ENCODE measurements at places on chromosomes 6 and 20.
A peak's percentile ranks its signal among the peaks of the same experiment; 100 is the strongest.

GRCh38 chr6:157946865-157947532 lies 34.7 kb upstream of the SYNJ2 start:
- peak; percentile 36 for ATAC-seq

DNA sequence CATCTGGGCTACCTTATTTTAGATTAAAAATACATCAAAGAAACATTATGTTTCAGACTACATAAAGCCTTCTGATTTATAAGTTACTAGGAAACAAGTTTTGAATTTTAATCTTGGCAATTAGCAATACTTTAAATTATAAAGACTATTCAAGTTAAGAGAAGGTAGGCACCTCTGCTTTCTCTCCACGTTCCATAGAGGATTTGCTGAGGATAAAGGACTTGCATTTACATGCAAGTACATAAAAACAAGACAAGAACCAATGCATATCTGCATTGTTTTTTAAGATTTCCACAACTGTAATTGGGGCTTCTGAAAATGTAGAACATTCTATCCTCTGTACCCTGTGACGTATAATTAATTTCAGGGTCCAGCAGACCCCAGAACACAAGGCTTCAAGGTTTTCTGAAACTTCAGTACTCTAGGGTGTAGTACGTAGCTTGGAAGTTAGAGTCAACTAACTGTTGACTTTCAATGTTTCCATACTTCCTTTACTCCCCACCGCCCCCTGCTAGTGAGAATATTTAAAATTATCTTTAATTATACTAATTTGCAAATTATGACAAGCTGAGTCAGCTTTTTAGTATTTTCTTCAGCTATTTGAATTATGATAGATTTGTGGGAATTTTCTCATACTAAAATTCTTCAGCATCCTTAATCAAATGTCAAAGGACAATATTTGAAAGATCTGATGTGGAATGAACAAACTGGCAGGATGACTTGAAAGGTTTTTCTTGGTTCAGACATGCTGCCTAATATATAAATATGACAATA lies 82.8 kb downstream of the PKIB start:
- ATAC-seq, result no peak

- ATAC-seq, result no peak
These were observed 98.8 kb downstream of the BANF2 start for GRCh38 chr20:17798601-17799000.

DNA sequence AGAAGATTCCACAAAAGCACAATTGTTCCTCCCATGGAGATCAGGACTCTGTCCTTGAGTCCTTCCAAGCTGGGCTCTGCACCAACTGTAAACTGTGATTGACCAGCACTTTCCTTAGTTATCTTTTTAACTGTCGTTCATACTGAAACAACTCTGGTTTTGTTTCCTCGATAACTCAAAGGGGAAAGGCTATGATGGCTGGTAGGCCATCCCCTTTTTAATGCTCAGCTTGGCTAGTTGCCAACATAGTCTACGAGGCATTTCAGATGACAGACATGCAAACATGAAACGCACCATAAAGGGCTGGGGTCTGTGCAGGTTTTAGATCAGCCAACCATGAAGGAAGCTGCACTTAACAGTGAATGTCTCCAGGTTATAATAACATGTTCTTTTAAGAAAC lies 497.1 kb upstream of the ARID1B start:
- ATAC-seq, result no peak

DNA sequence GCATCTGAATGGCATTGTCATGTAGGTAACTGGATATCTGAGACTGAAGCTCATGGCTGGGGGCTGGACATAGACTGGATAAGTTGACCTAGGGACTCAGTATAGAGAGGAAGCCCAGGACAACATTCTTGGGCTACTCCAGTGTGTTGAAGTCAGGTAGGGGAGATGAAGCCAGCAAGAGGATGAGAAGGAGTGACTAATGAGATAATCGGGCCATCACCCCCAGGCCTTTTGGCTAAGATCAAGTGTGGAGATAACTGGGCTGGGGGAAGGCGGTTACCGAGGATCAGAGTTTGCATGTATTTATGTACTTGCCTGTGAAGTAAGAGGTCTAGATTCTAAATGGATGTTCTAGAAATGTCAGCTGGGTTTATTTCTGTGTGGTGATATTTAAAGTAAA lies 73.4 kb downstream of the ELOVL2 start:
- ATAC-seq, result no peak

DNA sequence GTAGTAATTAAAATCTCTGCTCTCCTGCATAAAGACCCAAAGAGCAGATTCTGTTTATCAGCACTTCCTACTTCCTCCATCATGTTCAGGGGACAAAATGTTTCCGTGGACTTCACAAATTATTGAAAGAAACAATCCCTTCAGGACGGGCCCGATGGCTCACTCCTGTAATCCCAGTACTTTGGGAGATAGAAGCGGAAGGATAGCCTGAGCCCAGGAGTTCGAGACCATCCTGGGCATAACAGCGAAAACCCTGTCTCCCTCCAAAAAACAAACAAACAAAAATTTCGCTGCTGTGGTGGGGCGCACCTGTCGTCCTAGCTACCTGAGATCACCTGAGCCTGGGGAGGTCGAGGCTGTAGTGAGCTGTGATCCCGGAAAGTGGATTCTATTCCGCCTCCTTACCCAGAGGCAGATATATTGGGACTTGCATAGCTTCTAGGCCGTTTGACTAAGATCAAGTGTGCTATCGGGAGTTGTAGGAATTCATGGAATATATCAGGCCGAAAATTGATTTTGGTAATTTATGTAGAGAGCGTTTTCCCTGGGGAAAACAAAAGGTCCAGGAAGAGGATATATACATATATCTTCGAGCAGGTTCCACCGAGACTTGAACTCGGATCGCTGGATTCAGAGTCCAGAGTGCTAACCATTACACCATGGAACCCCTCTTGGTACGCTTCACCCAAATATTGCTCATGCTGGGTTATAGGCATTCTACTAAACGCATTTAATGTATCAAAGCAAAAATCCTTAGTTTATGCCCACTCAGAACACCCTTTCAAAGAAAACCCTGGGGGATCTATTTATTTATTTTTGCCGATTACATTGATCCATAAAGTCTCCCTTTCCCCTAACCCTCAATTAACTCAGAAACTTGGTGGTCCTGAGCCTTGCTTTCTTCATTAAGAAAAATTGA lies 74.5 kb upstream of the ZNF184 start:
- ATAC-seq, result no peak

- ATAC-seq, result no peak
These were observed 3.7 kb downstream of the TNXB start for GRCh38 chr6:32105433-32105832.

DNA sequence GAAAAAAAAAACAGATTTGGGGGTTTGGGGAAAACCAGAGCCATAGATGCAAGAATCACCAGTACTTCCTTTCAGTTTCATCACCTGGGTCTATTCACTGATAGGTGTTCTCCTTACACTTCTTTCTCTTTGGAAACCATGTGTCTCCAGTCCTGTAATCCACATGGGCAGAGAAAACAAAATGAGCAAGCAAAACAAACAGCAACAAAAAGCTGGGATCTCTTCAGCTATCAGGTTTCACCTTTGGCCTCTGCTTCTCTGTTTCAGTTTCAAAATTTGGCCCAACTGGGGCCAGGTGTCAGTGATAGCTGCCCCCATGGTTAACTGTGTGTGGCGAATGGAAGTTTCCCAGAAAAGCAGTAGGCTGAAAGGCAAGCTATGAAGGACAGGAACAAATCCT lies 220.0 kb upstream of the THBS2 start:
- no peak for ATAC-seq

DNA sequence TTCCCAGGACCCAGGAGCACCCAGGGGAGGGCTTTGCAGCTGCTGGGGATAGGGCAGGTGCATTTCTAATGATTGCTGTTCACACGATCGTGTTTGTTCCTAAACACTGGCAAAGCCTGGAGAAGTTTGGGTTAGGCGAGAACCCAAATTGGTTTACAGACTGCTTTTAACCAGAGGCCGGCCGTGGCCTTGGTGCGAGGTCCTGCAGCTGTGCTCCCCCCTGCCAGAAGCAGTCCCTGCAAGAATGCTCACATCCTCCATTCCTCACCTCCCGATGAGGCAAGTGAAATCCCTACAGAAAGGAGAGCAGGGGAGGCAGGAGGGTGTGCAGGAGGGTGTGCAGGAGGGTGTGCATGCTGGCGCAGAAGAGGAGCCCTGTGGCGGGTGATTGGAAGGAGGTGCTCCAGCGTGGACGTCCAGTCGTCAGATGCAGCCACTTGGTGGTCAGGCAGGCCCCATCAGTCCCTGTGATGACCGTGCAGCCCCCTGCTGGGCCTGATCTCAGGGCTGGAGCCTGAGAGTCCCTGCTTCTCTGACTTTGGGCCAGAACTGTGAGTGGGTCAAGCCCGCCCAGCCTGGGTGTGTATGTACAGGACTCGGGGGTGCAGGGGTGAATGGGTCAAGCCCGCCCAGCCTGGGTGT lies 55.7 kb upstream of the FRMD1 start:
- no peak for ATAC-seq

- no peak for ATAC-seq
These were observed 47.7 kb downstream of the COL12A1 start for GRCh38 chr6:75158176-75158575.

GRCh38 chr6:11662323-11662722 lies 116.3 kb downstream of the ADTRP start:
- no peak for ATAC-seq

GRCh38 chr20:4180356-4180755 lies 165.0 kb upstream of the RNF24 start:
- no peak for ATAC-seq

GRCh38 chr6:163294734-163295133 lies 119.8 kb upstream of the QKI start:
- no peak for ATAC-seq

- peak; percentile 47 for ATAC-seq
These were observed 97.0 kb upstream of the MAN1A1 start for GRCh38 chr6:119446609-119447008.

DNA sequence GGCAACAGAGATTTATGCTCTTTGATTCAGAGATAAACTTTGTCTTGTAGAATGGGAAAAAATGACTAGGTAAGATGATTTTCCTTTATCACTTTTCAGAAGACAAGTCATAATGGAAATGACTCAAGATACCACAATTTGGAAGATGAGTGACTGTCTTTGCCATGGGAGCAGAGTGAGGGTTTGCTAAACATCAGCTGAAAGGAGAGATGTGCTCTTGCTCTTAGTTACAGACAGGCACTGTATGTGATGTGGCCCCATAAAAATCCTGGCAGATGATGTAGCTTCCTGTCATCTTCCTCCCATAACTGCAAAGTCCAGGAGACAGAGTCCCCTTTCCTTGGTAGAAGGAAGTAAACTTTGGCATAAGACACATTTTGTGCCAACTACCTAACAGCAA lies 47.6 kb downstream of the BACH2 start:
- ATAC-seq, result no peak

DNA sequence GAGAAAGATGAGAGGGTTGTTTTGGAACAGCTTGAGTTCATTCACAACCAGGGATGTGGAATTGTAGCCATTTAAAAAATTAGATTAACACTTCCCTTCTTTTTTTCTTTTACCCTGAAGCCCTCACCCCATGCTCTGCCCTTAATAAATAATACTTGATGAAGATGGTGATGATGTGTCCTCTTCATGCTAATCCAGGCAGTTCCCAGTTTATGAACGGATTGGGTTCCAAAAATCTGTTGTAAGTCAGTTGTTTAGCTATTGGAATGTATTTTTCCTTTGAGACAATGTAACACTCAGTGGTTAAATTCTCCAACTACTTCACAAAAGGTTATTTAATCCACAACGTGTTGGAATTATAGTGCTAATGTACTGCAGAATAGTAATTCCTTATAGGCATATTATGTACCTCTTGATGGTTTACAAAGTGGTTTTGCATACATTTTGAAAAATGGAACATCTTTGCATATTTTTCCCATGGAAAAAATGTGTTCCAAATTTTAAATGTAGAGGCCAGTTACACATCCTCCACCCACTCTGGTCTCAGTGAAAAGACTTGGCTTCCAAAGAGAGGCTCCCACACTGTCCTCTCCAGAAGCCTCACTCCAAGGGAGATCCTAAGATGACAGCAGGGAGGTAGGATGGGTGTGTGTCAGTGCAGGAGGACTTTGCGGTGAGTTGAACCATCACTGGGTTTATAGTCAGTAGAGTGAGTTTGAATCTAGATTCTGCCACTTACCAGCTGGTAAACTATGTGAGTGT lies 45.8 kb upstream of the CEP162 start:
- ATAC-seq, result no peak

GRCh38 chr6:135192256-135193174 lies 11.4 kb downstream of the MYB start:
- ATAC-seq, result no peak

GRCh38 chr6:135440087-135440792 lies 57.3 kb downstream of the AHI1 start:
- no peak for ATAC-seq

DNA sequence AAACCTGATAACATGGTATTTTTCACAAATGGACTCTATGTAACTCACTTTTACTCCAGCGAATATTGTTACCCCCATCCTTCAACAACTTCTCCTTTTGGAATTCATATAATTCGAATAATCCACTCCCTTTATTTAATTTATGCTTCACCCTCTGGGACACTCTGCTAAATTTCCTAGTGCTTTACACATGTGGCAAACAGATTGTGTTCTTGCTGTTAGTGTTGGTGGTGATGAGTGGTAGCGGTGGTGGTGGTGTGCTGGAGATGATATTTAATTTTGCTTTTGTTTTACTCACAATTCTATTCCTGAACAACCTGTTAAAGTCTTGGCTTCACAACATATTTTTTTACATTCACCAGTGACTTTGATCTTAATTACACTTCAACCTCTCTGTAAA lies 32.8 kb downstream of the HTR1B start:
- no peak for ATAC-seq

- no peak for ATAC-seq
These were observed 5.7 kb upstream of the TNXB start for GRCh38 chr6:32114796-32115195.

- no peak for ATAC-seq
These were observed 64.0 kb downstream of the BFSP1 start for GRCh38 chr20:17467120-17467655.

- no peak for ATAC-seq
These were observed 89.0 kb downstream of the CDS2 start for GRCh38 chr20:5215672-5216304.

GRCh38 chr6:39897698-39898097 lies 36.6 kb downstream of the MOCS1 start:
- no peak for ATAC-seq

DNA sequence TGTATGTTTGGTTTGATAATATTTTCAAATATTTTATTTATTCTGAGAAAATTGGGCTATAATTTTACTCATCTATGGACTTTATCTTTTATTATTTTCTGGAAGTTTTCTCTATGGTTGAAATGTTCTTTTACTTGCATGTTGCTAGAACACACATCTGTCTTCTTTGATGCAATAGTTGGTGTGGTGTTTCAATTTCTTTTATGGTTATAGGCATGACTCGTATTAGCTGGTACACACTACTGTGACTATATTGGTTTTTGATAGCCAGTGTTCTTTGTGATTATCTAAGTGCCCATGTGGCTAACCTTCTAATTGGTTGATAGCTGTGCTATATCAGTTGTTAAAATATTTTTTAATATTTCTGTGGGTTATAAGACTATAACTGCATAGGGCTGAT lies 1343.3 kb upstream of the GJE1 start:
- ATAC-seq, result no peak

- peak; percentile 70 for ATAC-seq
These were observed 103.6 kb upstream of the KCNK16 start for GRCh38 chr6:39426073-39426456.
